ENCODE measurements at places on chromosomes 5 and 9.

- peak; percentile 16 for DNase-seq
Observed at GRCh38 chr9:73200694-73201452, 49.2 kb downstream of the ANXA1 start.

GRCh38 chr5:26518065-26518464, 520.3 kb downstream of the CDH9 start:
- no peak for DNase-seq

DNA sequence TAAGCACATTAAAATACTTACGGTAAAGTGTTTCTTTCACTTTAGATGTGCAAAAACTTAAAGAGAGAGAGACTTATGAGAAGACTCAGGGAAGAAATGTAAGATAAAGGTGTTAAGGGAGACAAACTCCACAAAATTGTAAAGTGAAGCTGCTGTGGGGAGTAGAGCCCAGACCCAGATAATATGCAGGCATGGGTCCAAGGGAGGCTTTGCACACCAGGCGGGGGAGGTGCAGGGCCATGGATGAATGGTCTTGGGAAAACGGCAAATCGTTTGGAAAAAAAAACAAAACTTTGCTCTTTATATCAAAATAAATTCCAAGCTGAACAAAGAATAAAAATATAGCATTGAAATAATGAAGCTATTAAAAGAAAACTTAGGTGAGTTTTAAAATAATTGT, 9.1 kb downstream of the SYK start:
- no peak for DNase-seq

DNA sequence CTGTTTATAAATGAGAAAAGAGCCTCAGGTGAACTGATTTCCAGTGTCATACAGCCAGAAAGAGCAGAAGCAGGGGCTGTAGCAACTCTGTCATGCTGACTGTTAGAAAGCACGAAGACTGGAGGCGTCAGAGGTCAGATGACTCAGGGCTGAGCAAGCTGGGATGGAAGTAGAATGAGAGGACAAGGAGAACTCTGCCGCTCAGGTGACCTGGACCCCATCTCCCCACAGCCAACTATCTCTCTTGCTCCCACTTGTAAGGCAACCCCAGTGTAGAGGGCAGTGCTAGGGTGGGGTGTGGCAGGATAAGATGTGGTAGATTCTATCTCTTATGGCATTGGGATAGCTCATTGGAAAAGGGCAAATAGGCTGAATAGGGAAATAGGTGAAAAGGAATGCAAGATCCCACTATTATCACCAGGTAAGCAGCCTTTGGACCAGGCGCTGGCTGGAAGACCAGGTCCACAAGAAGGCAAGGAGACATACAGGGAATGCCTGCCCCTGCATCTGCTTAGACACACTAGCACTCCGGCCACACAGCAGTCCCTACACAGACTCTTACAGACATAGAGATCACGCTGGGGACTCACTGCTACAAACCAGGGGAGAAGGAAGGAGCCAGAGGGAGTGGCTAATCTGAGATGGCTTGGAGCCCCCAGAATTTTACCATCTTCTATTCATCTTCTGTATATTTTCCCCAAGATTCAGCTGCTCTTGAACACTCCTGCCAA, 21.2 kb upstream of the LOX start:
- DNase-seq: no peak

Data from globus pallidus (tissue), 1 donor.